Suppressor macrophage (primary cell): ENCODE measurements at places on chromosomes 16 and 17.
A peak's percentile ranks its signal among the peaks of the same experiment; 100 is the strongest.

- DNase-seq, result no peak
These were observed 1.8 kb downstream of the TUBB3 start for GRCh38 chr16:89924925-89925307.

GRCh38 chr16:2208308-2208707 is 2.4 kb downstream of the BRICD5 start:
- DNase-seq, result no peak

GRCh38 chr17:28493460-28493859 is 12.7 kb upstream of the FOXN1 start:
- DNase-seq, result no peak

- DNase-seq, result peak; percentile 66
These were observed 125.3 kb upstream of the SALL1 start for GRCh38 chr16:51276336-51276735.

DNA sequence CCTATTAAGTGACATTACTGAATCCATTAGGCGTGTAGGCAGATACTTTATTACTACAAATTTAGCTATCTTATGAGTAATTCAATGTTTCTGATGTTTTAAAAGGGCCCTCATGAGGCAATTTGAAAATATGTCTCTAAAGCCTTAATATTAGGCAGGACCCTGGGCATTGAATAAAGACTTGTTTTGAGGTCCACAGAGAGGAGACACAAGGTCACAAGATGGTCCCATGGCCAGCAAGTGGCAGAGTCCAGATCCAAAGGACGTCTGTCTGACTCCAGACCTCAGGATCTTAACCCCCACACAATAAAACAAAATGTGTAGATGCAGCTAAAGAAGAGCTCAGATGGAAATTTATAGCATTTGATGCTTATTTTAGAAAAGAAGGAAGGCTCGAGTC is 31.9 kb upstream of the HEATR6 start:
- no peak for DNase-seq
